ENCODE measurements at places on chromosomes 7 and 10.

GRCh38 chr7:1945558-1945957 is 275.5 kb downstream of the ELFN1 start:
- DNase-seq, result no peak

DNA sequence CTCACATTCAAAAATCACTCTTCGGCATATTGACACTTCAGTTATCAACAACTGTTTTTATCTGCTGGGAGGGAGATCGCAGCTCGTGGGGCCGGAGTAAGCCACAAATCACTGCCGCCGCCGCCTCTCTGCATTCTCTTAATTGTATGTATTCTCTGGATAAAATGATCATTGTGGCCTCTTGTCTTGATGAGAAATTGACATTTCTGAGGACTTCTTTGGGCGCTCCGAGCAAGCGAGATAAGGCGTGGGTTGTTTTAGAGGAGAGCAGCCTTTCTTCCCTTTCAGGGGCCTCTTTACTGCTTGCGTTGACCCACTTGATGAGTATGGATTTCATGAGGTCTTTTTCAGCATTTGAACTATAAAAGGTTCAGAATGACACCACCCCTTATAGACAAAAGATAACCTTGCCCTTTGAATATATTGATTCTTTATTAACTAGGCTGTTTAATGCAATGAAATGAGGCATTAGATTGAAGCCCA is 130.6 kb downstream of the EBF3 start:
- DNase-seq, result no peak

DNA sequence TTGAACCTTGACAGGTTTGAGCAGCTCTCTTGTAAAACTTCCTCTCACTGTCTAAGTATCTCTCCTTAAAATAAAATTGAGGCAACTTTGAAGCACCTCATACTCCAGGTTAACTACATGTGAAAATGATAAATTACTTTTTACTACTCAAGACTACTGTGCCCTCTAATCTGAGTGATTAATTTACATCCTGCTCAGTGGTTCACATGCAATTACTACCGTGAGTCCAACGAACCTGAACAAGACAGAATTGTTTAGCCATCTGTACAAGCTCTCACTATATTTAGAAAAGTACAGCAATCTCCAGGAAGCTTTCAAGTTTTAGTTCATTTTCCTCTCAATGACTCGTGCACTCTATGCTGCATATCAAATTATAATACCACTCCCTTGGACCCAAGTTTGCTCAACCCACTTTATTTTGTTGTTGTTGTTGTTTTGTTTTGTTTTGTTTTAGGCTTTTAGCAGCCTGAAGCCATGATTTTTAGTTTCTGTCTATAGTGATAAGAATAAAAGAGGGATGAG is 21.2 kb downstream of the PDE1C start:
- DNase-seq, result no peak

DNA sequence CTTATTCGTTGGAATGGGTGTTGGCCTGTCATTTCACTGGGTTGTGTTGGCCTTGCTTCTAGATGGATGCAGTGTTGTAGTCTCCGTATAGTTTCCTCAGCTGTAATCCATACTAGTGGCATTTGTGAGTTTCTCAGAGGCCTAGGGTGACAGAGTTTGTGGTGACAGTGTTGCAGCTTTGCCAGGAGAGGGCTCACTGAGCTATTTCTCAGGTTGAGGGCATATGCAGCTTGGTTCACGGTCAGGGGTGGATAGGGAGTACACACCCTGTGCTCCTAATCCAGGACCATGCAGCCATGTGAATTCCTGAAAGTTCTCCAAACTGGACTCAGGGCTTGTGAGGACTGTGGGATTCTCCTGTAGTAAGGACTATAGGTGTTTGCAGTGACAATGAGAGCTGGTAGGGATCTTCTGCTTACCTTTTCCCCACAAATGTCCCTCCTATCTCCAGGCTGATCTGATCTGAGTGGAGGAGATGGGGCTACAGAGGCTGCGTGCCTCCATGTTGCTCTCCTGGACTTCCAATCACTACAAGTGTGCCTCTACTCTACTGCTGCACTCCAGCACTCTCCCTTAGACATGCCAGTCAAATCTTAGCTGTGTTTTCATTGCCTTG is 229.0 kb downstream of the STK31 start:
- DNase-seq, result peak; percentile 43

DNA sequence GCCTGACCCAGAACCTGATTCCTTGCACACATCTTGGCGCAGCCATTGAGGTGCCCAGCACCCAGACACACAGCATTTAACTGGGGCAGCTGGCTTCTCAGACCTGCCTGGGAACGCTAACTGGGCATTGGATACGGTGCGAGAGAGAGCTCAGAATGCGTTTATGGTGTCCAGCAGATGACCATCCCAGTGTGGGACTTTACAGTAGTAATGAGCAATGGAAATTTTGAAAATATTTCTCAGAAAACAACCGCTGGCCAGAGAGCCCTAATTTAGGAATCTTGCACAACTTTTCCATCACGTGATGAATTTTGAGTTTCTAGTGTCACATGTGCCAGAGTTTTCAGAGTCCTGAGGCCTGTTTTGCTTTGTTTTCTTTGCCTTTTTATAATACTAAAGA is 78.2 kb upstream of the SEC61G start:
- DNase-seq, result peak; percentile 18

DNA sequence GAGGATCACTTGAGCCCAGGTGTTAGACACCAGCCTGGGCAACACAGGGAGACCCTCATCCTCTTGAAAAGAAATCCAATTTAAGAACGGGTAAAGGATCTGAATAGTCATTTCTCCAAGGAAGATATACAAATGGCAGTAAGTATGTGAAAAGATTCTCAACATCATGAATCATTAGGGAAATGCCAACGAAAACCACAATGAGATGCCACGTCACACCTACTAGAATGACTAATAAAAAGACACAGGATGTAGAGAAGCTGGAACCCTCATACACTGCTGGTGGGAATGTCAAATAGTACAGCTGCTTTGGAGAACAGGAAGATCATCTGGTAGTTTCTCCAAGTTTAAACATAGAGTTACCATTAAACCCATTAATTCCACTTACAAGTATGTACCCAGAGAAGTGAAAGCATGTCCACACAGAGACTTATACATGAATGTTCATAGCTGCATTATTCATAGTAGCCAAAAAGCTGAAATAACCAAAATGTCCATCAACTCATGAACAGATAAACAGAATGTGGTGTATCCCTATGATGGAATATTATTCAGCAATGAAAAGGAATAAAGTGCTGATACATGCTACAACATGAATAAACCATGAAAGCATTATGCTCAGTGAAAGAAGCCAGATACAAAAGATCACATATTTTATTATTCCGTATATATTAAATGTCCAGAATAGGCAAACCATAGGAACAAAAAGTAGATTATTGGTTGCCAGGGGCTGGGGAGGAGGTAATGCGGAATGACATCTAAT is 13.1 kb upstream of the ZMIZ2 start:
- DNase-seq, result peak; percentile 97

- no peak for DNase-seq
These were observed 512.9 kb downstream of the ATRNL1 start for GRCh38 chr10:115606086-115606485.

GRCh38 chr7:90752051-90752450 is 155.9 kb downstream of the CDK14 start:
- no peak for DNase-seq

GRCh38 chr7:27173511-27173955 is 587 bp downstream of the HOXA10 start:
- DNase-seq, result no peak

- DNase-seq, result peak; percentile 46
These were observed 15.5 kb upstream of the CRTAC1 start for GRCh38 chr10:98045785-98046389.

DNA sequence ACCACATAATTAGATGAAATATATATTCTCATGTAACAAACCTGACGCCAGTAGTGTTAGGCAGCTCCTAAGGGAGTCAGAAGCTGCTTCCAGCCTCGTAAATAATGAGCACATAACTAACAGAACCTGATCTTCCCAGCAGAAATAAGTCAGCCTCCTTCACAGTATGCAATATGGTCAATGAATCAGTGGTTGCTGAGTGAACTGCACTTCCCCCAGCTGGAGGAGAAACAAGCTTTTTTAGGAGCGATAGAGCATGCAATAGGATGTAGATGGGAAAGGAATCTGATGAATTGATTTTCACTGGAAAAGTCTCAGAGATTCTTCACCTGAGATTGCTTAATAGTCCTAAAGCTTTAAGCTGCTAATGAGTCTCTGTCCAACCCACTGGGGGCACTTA is 337.2 kb upstream of the LRGUK start:
- peak; percentile 64 for DNase-seq

- no peak for DNase-seq
These were observed 15.7 kb upstream of the FLNC start for GRCh38 chr7:128814499-128814898.

Measured in AG10803 (cell line).